ENCODE measurements at places on chromosomes 5 and 9.

DNA sequence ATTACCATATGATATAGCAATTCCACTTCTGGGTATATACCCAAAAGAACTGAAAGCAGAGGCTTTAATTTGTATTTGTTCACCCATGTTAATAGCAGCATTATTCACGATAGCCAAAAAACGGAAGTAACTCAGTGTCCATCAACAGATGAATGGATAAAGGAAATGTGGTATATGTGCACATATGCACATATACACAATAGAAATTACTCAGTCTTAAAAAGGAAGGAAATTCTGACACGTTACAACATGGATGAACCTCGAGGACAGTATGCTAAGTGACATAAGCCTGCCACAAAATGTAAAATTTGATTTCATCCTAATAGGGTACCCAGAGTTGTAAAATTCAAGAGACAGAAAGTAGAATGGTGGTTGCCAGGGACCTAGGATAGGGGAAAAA is 54.9 kb downstream of the NUP155 start:
- DNase-seq = no peak

- peak; percentile 56 for DNase-seq
Observed at GRCh38 chr5:113606298-113607134, 93.0 kb downstream of the YTHDC2 start.

DNA sequence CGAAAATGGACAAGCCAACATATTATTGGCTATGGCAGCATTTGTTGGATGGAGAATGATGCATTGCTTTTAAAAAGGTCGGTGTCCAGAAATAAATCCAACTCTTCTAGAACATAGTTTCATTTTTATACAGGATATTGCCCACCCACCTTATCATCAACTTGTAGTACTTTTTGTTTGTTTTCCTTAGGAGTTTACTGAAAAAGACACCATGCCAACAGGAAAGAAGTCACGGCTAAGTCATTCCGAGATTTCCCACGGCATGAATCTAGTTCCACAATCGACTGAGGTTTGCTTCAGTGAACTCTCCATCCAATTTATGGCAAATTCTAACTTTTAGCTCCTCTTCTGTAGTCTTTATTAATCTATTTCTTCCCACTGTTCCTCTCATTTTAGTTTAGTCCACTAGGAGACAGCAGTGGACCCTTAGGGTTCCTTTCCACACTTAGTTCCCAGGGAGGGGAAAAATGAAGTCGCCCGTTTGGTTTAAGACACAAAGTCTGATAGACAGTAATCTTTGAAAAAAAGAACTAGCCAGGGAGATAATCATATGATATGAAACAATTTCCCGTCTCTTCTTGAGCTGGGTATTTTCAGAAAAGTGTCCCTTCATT is 237.5 kb downstream of the AP3B1 start:
- DNase-seq = peak; percentile 38

DNA sequence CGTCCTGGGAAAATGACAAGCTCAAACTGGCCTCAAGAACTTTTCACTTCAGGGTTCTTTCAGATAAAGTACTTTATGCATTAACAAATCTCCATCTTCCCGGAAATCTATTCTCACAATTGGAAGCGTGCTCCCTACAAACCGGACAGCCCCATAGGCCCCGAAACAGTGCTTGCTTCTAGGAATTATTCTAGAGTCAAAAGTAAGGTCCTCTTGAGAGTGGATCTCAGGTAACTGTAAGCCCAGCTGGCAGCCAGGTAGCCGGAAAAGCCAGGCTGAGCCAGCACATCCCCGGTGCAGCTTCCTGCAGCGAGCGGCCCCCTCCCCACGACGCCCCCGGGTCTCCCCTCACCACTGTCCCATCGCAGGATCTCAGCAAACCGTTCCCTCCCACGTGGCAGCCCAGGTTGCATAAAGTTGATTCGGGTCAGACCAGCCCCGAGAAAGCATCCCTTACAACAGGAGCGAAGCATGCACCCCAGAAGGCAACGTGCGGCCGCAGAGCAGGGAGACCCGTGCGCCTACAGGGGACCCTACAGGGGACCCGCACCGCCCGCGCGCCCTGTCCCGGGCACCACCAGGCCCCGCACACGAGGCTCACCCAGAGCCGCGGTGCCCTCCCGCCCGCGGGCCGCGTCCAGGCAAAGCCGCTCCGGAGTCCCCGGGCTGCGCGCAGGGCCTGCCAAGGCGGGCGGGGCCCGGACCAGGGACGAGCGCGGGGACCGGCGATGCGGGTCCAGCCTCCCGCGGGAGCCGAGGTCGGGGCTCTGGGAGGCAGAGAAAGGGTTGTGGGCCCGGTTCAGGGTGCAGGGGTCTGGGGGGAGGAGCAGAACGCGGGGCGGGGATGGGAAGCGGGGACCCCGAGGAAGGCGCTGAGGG is 920 bp downstream of the LPCAT1 start:
- peak; percentile 23 for DNase-seq

GRCh38 chr9:87243602-87244001 is 254.1 kb upstream of the DAPK1 start:
- DNase-seq = no peak

DNA sequence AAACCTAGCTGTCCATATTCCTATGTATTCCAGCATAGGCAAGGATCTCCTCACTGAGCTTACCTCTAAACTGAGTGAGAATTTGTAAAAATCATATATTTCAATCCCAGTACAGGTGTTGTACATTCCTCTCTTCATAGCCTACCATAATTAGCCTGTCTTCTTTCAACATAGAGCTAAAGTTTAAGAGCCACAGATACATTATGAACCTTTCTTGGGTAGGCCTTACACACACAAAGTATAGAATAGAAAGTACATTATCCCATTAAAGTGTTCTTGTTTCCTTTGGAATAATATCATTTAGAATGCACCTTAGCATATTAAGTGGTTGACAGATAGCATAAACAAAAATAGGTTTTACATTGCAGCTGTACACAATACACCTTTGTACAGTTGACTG is 282.1 kb upstream of the TMEM161B start:
- no peak for DNase-seq

DNA sequence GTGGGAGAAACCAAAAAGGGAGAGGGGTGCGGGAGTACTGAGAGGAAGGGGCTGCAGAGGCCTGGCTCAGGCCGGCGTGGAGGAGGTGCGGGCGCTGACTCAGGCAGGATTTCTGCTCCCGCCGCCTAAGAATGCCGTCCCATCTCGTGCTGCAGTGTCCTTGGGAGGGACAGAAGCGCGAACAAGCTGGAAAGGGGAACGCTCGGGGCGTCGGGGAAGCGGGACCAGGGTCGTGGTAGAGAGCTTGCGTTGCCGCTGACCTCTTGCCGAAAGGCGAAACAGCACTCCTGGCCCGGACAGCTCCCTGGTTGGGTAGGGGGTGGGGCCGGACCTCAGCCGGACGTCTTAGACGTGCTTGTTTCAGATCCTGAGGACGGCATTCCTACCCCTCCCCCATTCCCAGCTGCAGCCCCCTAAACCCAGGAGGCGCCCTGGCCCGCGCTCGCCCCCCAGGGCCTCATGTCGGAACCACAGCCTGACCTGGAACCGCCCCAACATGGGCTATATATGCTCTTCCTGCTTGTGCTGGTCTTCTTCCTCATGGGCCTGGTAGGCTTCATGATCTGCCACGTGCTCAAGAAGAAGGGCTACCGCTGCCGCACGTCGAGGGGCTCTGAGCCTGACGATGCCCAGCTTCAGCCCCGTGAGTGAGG is 1.1 kb downstream of the RELL2 start:
- peak; percentile 57 for DNase-seq

DNA sequence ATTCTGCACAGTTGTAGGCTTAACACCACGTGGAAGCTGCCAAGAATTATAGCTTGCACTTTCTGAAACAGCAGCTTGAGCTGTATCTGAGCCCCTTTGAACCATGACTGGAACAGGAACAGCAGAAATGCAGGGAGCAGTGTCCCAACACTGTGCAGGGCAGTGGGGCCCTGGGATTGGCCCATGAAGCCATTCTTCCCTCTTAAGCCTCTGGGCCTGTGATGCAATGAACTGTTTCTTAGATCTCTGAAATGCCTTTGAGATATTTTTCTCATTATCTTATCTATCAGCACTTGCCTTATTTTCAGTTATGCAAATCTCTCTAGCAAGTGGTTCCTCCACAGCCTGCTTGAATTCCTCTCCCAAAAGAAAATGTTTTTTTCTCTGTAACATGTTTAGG is 87.0 kb upstream of the MTAP start:
- DNase-seq = peak; percentile 42

GRCh38 chr5:33812746-33813145 is 79.0 kb downstream of the ADAMTS12 start:
- DNase-seq = no peak

DNA sequence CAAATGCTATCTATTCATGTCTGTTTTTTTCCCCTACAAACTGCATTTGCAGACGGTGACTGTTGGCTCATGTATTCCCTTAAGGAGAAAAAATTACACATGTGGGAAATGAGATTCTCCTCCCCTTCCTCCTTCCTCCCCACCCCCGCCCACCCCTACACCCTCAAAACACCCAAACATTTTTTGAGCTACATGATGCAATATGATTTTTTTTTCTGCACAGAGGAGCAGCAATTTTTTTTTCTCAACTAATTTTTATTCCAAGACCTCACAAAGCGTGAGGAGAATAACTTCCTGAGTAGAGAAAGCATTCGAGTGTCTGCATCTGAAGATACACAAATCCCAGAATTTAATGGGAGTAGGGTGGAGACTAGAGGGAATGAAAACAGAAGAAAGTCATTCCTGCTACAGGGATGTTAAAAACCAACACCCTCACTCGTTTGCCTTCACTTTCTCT is 118.1 kb downstream of the PRDM6 start:
- peak; percentile 51 for DNase-seq

DNA sequence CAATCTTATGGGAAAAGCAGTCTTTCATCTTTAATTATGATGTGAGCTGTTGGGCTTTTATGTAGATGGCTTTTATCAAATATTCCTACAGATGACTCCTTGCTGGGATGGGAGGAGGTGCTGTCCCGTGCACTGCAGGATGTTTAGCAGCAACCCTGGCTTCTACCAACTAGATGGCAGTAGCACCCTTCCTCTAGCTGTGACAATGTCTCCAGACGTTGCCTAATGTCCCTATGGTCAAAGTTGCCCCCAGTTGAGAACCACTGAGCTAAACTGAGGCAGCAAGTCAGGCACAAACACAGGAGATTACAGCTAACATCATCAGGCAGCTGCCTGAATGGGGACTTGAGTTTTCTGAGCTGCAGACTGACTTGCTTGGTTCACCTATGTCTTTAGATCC is 401.9 kb upstream of the PDE4D start:
- DNase-seq = peak; percentile 47

- no peak for DNase-seq
Observed at GRCh38 chr9:13142776-13143175, 136.7 kb downstream of the MPDZ start.

GRCh38 chr9:89483592-89484474 is 14.1 kb downstream of the SEMA4D start:
- no peak for DNase-seq

DNA sequence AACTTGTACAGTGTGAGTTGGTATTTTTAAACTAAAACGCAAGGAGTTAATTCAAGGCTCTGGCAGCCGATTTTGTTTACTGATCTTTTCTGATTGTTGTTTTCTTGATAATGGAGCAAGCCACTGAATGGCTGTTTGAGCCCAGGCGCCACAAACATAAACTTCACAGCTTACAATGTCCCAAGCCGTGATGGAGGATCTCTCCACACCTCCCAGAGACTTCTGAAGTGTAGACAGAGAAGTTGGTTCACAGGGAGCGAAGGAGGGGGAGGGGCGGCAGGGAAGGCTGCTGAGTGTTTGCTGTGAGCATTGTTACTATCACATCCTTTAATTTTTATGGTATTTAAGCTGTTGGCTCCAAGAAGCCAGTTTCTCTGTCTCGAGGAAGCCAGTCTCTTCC is 14.7 kb downstream of the ISL1 start:
- DNase-seq = no peak

DNA sequence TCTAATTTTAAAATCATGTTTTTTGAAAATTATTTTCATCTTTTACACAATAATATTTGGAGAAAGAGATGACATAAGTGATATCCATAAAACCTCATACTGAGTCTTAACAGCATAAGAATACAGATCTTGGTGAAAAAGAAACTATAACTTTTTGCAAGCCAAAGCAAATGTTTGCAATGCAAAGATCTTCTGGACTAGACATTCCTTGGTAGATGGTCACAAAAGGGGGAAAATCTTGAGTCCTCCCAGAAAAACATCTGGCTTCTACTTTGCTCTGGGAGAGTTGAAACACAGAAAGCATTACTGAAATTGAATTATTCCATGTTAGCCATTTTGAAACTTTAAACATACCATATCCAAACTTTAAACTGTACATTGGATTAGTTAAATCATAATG is 308.2 kb downstream of the ANXA1 start:
- DNase-seq = no peak

- DNase-seq = no peak
Observed at GRCh38 chr5:126043688-126044087, 379.5 kb upstream of the GRAMD2B start.

- DNase-seq = peak; percentile 69
Observed at GRCh38 chr9:105243015-105243686, 1.3 kb upstream of the SLC44A1 start.

- DNase-seq = peak; percentile 40
Observed at GRCh38 chr5:80937584-80938356, 22.4 kb upstream of the RASGRF2 start.

DNA sequence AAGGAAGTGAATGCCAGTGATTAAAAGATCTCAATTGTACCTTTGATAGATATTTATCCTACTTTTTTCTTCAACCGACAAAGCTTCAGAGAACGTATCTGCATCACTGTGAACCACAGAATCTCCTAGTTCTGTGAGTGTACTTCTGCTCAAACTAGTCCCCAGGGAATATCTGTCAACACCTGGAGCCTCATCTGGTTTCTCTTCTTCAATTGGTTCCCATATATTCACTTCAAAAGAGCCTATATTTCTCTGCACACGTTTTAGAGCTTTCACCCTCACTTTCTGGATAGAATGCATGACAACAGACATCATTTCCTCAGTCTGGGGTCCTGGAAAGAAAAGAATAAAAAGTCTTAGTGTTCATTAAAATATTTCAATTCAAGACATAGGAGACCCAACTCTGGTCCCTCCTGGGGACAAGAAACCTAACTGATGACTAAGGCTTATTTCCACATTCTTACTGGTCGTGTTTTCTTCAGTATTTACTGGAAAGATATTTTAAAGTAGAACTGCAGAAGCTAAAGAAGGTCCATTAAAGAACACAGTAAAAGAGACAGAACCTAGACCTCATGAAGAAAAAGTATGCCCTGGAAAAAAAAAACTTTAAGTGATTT is 64.3 kb downstream of the CPLANE1 start:
- DNase-seq = no peak

GRCh38 chr9:130118841-130119518 is 53.2 kb upstream of the NCS1 start:
- DNase-seq = peak; percentile 48

GRCh38 chr5:76404223-76405211 is 1.4 kb downstream of the IQGAP2 start:
- peak; percentile 20 for DNase-seq
